ENCODE measurements at places on chromosomes 2 and 18.

GRCh38 chr2:36354811-36355150 is 797 bp upstream of the CRIM1 start:
- DNase-seq = no peak

DNA sequence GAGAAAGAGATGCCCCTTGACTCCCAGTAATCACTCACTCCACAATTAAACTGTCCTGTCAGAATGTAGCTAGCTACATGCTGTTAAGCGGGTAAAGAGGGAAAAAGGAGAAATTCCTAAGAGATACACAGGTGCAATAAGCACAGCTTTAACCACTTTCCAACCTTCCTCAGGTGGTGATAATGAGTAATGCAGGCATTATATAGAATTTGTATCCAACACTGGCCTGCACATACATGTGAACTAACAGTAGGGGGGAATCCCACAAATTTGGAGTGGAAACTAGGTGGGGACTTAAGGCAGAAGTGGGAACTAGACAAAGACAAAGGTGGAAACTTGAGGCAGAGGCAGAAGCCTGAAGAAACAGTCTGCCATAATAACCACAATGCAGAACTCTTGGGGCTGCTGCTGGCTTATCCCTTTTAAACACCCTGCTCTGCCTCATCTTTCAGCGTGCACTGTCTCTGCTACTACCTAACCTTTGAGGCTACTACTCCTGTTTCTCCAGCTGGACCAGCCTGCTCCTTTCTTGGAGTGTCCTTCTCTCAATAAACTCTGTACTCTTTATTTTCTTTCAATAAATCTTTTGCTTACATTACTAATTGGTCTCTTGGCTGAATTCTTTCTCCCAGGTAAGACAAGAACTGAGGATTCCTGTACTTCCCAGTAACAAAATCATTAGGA is 259.7 kb downstream of the PDE11A start:
- DNase-seq = no peak

GRCh38 chr18:42860011-42860410 is 255.5 kb downstream of the RIT2 start:
- no peak for DNase-seq

- no peak for DNase-seq
Observed at GRCh38 chr2:29528891-29529520, 392.4 kb downstream of the ALK start.

GRCh38 chr2:11008773-11009172 is 97.0 kb downstream of the KCNF1 start:
- DNase-seq = no peak

GRCh38 chr2:219344751-219345430 is 12.3 kb upstream of the RESP18 start:
- no peak for DNase-seq

DNA sequence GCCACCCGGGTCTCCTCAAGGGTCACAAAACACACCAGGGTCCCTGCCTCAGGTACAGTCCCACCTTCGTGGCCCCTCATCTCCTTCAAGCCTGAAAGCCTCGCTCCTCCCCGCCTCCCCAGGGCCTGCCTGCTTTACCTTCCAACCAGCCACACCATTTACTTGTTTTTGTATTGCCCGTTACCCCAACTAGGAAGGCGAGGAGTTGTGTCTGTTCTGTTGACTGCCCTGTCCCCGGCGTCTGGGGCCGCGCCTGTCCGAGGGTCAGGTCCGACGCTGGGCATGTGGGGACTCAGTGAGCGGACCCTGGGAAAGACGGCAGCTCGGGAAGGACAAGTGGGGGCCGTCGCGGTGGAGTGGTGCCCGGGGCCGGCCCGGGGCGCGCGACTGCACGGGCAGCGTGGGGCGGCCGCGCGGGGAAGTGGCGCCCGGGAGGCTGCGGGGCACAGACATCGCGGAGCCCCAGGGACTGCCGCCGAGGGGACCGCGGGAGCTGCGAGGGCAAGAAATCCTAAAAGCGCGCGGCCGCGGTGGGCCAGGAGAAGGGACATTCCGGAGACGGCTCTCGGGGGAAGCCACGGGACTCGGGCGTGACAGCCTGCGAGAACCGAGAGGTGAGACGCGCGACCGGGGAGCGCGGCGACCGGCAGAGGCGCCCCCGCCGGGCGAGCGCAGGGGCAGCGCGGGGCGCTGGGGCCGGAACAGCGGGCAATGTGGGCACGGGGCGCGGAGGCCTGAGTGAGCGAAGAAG is 797 bp upstream of the GRHL1 start:
- DNase-seq = no peak

DNA sequence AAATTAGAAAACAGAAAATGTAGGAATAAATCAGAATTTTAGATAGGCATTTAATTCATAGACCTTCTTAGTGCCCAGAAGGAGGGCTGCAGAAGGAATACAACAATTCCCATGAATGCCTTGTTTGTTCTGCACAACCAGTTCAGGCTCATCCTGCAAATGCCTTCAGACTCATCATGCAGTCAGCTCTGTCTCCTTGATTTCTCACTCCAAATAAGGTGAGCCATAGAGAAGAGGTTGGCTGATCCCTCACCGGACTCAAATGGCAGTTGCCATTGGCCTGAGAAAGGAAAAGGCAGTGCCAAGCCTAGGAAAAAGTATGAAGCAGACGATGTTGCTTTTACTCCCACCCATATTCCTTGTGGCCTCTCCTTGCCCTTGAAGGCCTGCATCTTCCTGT is 50.3 kb downstream of the DSC3 start:
- DNase-seq = no peak

GRCh38 chr2:1661891-1662605 is 82.3 kb downstream of the PXDN start:
- no peak for DNase-seq

GRCh38 chr18:25453556-25454269 is 101.7 kb upstream of the ZNF521 start:
- DNase-seq = no peak

DNA sequence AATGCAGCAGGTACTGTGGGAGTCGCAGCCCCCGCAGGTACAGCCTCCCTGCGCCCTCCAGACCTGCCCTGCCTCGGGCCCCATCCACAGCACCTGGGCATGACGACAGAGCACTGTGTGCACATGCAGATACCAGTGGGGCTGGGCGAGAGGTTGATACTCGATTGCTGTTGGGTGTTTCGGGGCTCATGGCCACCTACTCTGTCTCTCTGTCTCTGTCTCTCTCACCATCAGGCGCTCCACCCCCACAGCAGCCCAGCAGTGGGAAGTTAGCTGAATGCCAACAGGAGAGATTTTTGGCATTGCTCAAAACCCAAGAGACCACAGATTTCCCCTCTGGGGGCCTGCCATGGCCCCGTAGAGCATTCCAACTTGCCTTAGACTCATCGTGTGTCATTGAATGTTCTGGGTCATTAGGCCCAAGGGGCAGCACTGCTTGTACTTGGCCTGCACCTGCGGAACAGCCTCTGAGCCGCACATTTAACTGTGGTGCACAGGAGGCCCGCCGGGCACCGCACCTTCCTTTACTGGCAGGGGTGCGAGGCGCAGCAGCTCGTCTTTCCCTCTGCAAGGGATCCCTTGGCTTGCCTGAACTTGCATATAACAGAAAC is 18.8 kb downstream of the KCNIP3 start:
- no peak for DNase-seq

- DNase-seq = no peak
Observed at GRCh38 chr2:238598802-238599530, 172.2 kb downstream of the ASB1 start.

DNA sequence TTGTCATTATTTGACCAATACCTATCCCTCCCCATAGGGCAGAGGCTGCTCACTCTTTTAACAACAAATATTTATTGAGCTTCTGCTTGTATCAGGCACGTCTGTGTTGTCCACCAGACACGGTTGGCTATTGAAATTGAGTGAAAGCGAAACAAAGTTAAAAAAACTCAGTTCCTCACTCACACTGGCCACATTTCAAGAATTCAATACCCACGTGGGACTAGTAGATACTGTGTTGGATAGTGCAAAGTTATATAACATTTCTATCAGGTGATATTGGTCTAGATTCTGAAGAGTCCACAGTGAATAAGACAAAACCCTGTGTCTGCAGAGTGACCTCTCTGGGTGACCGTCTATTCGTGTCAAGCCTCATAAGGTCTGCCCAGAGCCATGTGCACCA is 43.9 kb upstream of the GALR1 start:
- no peak for DNase-seq

DNA sequence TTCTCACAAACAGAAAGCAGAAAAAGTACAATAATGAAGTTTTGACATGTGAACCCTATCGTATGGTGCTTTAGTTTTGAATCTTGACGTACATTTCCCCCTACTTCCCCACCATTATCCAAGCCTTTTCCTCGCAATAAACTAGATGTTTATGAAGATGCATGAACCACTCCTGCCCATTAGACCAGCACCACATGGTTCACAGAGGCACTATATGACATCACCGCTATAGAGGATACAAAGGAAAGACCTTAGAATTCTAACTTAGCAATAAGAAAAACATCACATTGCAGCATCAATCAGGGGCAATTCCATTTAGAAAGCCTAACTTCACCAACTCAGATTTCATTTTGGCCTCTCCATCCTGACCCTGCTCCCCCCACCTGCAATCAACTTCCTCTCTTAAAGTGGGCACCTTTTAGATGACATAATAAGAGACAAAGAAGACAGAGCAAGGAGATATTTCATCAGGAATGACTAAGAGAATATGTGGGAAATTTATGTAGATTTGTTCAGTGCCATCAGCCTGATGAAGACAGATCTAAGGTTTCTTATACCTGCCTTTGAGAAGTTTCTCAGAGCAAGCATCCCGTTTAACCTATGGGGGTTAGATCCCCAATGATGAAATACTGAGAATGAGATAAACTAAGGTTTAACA is 124.9 kb downstream of the PIGN start:
- no peak for DNase-seq

- DNase-seq = no peak
Observed at GRCh38 chr2:222944971-222945740, 84.3 kb downstream of the ACSL3 start.

DNA sequence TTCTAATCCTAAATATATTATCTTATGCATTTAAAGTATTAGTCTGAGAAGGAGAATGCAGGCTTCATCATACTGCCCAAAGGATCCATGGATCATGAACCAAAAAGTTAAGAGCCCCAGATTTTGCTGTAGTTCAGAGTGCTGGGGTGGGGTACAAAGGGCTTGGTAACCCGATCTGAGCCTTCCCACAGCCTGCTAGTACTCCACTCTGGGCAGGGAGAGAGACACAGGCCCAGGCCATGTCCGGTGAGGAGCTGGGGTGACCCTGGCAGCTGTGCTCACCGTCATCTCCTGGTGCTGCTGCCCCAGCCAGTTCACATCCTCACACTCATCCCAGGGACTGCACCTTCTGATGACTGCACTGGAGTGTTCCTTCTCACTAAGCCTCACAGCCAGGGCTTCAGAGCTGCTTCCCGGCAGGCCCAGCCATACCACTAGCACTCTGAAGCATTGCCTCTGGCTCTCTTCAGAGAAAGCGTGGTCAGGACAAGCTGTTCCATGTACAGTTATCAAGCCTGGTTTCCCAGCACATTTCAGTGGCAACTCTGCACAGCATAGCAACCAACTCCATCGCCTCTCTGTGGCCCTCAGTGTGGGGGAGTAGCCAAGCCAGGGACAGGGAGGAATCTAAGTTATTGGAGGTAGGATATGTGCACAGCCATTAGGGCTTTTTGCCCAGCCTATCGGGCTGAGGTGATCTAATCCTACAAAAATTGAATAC is 189.0 kb upstream of the CTAGE1 start:
- DNase-seq = no peak

- DNase-seq = no peak
Observed at GRCh38 chr18:67211646-67212045, 304.9 kb downstream of the DSEL start.

- DNase-seq = no peak
Observed at GRCh38 chr2:186308347-186308746, 177.7 kb upstream of the ZC3H15 start.

DNA sequence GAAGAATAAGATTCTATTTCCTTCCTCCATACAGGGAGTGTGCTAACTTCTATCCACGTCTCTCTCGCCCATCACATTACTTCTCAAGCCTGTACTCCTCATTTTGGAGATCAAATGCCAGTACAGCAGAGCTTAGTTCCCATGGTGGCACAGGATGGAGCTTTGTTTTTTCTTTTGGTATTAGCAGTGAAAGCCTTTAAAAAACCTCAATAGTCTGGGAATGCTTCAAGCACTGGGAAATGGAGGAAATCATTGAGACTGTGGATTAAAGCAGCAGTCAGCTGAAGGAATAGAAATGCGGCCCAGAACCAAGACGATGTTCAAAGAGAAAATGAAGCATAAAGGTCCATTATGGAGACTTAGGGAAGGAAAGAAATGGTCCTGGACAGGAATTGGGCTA is 102.3 kb downstream of the NRXN1 start:
- no peak for DNase-seq

GRCh38 chr18:26524504-26525351 is 23.6 kb downstream of the KCTD1 start:
- DNase-seq = no peak

DNA sequence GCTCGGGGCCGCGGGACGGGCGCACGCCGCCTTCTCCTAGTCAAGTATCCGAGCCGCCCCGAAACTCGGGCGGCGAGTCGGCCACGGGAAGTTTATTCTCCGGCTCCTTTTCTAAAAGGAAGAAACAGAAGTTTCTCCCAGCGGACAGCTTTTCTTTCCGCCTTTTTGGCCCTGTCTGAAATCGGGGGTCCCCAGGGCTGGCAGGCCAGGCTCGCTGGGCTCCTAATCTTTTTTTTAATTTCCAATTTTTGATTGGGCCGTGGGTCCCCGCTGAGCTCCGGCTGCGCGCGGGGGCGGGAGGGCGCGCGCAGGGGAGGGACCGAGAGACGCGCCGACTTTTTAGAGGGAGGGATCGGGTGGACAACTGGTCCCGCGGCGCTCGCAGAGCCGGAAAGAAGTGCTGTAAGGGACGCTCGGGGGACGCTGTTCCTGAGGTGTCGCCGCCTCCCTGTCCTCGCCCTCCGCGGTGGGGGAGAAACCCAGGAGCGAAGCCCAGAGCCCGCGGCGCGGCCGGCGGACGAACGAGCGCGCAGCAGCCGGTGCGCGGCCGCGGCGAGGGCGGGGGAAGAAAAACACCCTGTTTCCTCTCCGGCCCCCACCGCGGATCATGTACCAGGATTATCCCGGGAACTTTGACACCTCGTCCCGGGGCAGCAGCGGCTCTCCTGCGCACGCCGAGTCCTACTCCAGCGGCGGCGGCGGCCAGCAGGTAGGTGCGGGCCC is 617 bp downstream of the FOSL2 start:
- peak; percentile 57 for DNase-seq

GRCh38 chr18:50193796-50194630 is 934 bp downstream of the MYO5B start:
- DNase-seq = no peak

DNA sequence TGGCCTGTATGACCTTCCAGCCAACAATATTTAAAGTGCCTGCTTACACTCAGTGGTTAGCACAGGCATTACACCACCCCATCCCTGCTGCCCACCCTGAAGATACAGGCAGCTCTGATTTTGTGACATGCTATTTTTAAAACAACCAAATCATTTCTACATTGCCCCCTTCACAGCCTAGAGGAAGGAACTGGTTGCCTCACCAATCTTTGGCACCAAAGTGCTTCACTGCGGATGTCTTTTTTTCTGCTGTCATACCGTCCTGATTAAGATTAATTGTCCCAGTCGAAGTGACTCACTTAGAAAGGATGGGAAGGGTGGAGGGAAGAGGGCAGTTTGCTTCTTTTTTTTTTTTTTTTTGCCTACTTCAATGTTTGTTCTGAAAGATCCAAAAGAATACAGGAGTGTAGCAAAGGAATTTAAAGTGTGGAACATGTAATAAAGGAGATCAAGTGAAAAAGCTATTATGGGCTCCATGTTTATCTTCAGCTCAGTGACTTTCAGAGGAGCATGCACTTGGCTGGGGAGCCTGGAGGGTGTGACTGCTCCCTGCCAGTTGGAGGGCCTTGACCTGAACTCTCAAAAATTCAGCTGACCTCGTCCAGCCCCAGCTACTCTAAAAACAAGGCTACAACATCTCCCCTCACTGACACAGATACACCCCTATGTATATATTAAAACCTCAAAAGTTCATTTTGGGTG is 501.1 kb upstream of the TNP1 start:
- DNase-seq = no peak
